NCI-H526 (cell line): ENCODE measurements at places on chromosomes 12 and 14.

- no peak for DNase-seq
These were observed 377.0 kb upstream of the ATP2B1 start for GRCh38 chr12:90085494-90086274.

DNA sequence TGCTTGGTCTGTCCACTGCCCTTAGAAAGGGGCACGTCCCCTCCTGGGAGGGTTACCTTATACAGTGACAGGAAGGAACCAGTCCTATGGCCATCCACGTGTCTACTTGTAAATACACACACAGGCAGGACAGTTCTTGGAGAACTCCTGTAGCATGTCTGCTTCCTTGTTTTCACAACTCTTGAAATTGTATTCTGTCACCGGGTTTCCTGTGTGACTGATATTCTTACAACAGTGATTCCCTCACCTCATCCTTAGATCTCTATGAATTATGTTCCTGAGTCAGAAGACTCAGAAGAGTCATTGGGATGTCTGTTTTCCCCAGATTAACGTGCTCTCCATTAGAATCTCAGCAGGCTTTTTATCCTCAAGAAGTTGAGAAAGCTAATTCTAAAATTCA is 44.1 kb upstream of the DYNC1H1 start:
- DNase-seq, result no peak

DNA sequence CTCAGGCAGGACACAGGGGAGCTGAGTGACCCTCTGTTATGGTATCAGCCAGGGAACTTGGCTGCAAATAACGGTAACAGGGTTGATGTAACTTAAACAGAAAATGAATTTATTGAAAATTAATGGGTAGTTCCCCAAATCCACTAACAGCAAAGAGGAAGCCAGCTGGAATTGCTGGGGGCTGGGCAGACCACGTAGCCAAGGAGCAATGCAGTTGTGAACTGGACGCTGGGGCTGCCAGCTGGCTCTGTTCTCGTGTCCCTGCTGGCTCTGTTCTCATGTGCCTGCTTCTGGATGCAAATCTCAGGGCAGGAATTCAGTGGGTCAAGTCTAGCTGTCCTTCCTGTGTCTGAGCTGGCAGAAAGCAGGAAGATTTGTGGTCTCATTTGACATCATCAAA is 1383.3 kb upstream of the TMEM132C start:
- no peak for DNase-seq

- DNase-seq, result no peak
These were observed 535.6 kb upstream of the ATP2B1 start for GRCh38 chr12:90244232-90244631.

DNA sequence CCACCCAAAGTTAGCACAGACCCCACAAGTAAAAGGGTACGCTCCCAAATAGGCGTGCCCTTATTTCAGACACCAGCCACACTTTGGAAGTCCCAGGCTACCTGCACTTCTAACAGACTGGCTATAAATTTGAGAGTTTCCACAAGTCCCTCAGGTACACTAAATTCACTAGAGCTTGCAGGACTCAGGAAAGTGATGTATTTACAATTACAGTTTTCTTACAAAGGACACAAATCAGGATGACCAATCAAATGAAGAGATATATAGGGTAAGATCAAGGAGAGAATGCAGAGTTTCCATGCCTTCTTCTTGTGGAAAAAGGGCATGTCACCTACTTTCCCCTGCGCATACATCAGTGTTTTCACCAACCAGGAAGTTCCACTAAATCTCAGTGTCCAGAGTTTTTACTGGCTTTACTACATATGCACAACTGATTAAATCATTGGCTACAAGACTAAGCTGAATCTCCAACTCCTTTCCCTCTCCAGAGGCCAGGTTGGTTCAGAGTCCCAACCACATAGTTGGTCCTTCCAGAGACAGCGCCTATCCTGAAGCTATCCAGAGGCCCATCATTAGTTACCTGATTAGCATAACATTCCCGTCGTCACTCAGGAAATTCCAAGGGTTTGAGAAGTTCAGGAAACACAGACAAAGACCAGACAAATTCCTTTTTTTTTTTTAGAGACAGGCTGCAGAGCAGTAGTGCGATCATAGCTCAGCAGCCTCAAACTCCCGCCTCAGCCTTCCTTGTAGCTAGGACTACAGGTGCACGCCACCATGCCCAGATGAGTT is 84.2 kb downstream of the DENND5B start:
- DNase-seq, result no peak

DNA sequence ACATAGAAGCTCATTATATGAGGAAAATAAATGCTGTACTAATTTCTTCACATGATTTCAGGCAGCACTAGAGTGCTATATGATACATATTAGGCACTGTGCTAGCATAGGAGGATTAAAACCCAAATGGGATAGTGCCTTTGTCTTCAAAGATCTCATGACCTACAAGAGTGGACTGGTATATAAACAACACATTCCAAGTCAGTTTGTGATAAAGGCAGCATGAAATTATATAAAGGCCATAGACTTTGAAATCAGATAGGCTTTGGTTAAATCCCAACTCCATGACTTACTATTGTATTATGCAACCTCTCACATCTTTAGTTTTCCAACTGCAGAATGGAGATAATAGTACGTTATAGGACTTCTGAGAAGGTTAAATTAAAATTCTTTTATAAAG is 179.7 kb downstream of the RAD51B start:
- DNase-seq, result no peak

- DNase-seq, result peak; percentile 10
These were observed 10.7 kb downstream of the NKX2-1 start for GRCh38 chr14:36509069-36509917.

- peak; percentile 86 for DNase-seq
These were observed 50.3 kb downstream of the BCL2L14 start for GRCh38 chr12:12121061-12121460.

- no peak for DNase-seq
These were observed 107.4 kb upstream of the NAV3 start for GRCh38 chr12:77723308-77723707.

- DNase-seq, result no peak
These were observed 462.9 kb upstream of the USP15 start for GRCh38 chr12:61797266-61797665.

DNA sequence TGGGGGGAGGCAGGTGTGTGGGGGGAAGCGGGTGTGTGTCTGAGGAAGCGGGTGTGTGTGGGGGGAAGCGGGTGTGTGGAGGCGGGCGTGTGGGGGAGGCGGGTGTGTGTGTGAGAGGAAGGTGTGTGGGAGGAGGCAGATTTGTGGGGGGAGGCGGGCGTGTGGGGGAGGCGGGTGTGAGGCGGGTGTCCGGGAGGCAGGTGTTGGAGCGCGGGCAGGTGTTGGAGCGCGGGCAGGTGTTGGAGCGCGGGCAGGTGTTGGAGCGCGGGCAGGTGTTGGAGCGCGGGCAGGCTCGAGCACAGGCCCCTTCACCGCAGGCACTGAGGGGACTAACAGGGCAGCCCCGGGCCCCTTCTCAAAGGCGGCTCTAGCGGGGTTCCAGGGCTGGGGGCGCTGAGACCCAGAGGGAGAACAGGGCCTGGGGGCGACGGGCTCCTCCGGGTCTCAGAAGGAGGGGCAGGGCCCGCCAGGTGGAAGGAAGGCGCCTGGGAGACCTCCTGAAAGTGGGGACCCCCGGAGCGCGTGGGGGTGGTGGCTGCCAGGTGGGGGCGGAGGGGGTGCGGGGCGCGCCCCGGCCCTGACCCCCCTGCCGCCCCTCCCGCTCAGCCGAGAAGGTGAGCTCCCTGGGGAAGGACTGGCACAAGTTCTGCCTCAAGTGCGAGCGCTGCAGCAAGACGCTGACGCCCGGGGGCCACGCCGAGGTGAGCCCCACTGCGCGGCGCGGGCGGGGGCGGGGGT is 3.2 kb downstream of the CRIP2 start:
- DNase-seq, result no peak

GRCh38 chr14:70425354-70425753 is 8.5 kb upstream of the SYNJ2BP start:
- no peak for DNase-seq
